Ureter (tissue), 1 donor: ENCODE measurements at places on chromosomes 4 and X. TPM values are rescaled to one million over a fixed set of nuclear protein-coding genes. Genes with fewer than 3 reads are reported as not detected.

DNA sequence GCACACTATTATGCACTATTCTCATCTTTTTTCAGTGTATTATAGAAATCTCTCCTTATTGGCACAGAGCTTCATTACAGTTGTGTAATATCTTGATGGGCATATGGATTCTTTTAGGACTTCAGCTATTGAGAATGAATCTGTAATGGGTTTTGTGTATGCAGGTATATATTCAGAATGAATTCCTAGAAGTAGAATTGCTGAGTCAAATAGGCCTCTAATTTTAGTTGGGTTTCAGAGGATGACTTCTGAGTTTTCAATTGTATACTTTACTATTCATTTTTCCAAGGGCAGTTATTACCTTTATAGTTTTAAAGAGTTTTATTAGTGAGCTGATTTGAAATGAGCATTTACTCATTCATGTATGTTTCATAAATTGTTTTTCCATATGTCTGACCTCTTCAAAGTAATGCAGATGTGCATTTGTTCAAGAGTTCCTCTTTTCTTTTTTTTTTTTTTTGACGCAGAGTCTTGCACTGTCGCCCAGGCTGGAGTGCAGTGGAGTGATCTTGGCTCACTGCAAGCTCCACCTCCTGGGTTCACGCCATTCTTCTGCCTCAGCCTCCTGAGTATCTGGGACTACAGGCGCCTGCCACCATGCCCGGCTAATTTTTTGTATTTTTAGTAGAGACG, 19.5 kb downstream of the CASP6 start:
- DNase-seq, result no peak

Gene CXorf38
- 23.1 TPM for total RNA-seq

Gene PASD1
- not detected for total RNA-seq

Gene HSPA4L
- 5.6 TPM for total RNA-seq

- no peak for DNase-seq
These were observed 9.6 kb upstream of the RPS6KA6 start for GRCh38 chrX:84197550-84197949.
